ENCODE measurements at places on chromosomes 5 and 9.

DNA sequence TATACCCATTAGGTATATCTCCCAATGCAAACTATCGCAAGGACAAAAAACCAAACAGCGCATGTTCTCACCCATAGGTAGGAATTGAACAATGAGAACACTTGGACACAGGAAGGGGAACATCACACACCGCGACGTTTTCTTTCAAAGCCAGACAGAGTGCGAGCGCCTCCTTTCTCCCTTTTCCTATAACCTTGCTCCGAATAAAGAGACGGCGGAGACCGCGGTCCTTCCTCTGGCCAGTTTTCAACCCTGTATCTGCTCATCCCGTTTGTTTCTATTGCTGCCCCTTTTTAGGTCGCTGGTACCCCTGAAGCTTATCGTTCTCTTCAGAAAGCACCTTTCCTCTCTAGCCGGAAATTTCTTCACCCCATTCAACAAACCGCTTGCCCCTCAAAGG is 1.3 kb downstream of the LVRN start:
- DNase-seq: no peak

GRCh38 chr5:140041099-140041491 is 2.0 kb downstream of the NRG2 start:
- DNase-seq: no peak

GRCh38 chr9:133664173-133665050 is 28.2 kb downstream of the DBH start:
- no peak for DNase-seq

DNA sequence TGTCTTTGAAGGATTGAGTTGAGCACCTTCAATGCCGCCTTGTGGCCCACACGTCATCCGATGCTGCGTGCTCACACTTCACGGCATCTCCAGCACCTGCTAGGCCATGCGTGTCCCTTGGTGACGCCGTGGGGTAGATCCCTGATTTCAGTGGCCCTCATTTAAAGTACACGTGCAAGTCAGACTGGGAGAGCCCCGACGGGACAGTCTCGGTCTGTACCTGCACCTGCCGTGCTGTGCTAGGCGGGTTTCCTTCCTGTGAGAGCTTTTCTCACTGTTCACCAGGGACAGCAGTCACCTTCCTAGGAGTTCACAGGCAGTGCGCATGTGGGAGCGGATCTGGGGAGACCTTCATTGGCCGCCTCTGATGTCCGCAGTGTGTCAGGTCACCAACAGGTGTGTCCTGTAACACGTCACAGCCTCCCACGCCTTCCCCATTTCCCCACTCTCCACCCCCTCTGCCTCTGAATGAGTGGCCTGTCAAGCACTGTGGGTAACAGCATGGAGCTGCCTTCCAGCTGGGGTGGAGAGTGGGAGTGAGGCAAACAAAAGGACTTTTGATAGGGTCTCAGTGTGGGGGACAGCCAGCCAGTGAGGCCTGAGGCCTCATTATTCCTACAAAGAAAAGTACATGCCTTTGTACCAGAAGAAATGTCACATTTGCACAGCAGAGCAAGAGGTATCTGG is 236.4 kb downstream of the FANCC start:
- no peak for DNase-seq

DNA sequence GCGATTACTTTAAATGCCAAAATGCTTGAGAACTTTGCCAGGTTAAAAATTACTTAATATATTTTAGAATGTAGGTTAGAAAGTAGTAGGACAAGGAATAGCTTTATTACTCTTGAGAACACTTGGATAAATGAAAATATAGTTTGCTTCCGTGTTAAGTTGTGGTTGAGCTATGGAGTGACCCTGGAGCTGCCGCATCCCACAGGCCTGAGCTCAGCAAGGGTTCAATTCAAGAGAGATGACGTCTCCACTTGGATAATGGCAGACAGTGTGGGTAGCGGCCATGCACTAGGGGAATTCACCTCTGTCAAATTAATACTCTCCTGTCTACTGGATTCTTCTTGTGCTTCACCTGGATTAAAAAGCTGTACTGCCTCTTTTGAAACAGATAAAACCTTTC is 105.0 kb downstream of the GAPVD1 start:
- no peak for DNase-seq

- no peak for DNase-seq
Measured at GRCh38 chr5:62059960-62060359, 246.0 kb upstream of the KIF2A start.

DNA sequence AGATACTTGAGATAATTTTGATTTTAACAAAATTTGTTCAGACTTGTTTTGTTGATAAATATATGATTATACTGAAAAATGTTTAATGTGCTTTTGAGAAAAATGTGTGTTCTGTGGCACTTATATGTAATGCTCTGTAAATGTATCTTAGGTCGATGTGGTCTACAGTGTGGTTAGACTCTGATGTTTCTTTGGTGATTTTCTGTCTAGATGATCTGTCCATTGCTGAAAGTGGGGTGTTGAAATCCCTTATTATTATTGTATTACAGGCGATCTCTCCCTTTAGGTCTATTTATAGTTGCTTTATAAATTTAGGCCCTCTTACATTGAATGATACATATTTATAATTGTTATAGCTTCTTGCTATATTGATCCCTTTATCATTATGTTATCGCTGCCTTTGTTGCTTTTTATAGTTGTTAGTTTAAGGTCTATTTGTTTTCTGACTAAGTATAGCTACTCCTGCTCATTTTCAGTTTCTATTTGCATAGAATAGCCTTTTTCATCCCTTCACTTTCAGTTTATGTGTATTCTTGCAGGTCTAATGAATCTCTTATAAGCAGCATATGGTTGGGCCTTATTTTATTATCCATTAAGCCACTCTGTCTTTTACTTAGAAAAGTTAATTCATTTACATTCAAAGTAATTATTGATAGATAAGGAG is 124.3 kb downstream of the MRPS30 start:
- DNase-seq: no peak

DNA sequence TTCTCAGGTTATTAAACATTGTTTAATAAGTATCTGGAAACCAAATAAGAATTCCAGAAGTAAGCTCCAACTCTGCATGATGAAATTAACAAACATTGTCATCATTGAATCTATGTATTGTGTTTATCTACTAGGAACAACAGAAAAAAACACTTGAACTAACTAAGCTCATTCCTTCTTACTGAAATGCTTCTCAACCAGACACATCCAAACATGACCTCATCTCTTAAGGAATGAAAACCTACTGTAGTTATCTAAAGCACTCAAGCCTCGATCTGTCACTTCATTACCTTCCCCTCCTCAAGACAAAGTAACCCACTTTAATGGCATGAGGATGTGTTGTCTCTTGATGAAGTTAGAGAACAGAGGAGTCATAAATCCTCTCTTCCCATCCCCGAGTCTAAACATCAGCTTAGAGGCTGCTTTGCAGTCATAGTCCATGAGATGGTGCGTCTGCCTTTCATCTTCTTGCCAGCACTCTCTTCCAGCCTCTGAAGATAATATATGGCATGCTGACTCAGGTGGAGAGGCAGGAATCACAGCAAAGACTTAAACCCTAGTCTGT is 86.5 kb downstream of the CEMIP2 start:
- DNase-seq: no peak

DNA sequence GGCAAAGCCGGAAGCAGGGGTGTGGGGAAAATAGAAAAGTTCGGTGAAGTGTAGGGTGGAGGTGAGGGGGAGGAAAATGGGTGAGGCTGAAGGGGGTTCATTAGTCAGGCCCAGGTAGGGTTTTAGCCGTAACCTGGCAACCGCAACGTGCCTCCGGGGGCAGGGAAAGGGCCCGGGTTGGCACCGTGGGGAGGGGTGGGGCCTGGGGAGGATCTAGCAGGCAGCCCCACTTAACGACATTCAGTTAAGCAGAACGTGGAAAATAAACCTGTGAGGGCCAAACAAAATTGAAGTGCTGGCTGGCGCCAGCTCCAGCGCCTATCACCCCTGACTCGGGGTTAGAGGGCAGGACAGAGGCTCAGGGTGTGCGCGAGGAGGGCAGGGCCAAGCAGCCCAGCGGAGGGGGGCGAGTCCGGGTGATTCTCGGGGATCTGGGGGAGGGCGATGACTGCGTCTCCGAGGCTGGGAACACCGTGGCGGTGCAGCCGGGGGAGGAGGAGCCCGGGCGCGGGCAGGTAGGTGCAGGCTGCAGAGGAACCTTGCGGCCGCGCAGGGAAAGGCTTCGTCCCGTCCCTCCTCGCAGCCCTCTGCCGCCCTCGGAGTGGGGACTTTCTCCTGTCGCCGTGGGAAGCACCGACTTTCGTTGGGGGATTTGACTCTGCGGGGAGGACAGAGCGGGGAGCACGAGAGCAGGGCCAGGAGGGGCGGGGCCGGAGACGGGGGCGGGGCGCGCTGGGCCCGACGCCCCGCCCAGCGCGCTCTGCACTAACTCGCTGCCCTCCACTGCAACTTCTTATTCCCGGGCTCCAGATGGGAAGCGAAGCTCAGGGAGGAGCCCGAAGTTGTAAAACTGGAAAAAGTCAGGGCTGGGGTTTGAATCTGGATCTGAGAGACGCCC is 5.1 kb downstream of the RGS14 start:
- DNase-seq: peak; percentile 83

DNA sequence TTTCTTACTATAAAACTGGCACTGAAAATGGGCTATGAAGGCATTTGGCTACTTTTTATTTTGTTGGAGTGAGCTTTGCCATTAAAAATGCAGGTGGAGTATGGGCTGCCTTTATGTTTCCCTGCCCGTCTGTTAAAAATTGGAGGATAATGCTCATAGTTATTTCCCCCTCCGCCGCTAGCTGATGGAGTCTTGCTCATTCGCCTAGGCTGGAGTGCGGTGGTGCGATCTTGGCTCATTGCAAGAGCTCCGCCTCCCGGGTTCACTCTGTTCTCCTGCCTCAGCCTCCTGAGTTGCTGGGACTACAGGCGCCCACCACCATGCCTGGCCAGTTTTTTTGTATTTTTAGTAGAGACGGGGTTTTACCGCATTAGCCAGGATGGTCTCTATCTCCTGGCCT is 8.6 kb downstream of the G3BP1 start:
- DNase-seq: no peak

DNA sequence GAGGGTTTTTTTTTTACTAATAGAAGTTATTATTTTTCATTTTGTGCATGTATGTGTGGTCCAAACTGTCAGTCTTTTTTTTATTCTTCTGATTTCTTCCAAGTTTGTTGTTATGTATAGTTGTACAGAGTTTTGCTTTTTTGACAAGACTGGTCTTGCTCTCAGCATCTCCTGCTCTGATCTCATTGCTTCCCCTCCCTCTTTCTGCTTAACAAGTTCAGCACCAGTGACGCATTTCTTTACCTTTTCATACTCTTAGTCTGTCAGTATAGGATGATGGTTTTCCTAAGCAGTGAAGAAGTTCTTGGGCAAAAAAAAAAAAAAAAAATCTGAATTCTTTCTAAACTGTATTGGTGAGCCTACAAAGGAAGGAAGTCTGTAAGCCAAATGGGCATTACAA is 135.1 kb downstream of the CD180 start:
- DNase-seq: no peak

All from germinal center (tissue), 1 donor.